Activated CD4-positive, alpha-beta memory T cell treated with anti-CD3 and anti-CD28 coated beads for 36 hours (primary cell): ENCODE measurements at places on chromosomes 6 and 20. TPM values are rescaled to one million over a fixed set of nuclear protein-coding genes. Genes with fewer than 3 reads are reported as not detected.

- DNase-seq = no peak
Measured at GRCh38 chr6:127515234-127515793, 3.8 kb downstream of the MTCL3 start.

DNA sequence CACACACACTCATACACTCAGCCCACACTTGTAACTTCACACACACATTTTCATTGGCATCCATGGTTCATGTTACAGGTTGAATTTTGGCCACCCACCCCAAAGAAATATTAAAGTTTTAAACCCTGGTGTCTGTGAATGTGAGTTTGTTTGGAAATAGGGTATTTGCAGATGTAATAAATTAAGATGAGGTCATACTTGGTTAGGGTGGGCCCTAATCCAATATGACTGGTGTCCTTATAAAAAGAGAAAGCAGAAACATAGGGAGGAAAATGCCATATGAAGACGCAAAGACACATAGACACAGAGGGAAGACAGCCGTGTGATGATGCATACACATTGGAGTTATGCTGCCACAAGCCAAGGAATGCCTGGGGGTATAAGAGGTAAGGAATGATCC is 39.7 kb upstream of the HDDC2 start:
- no peak for DNase-seq

- no peak for DNase-seq
Measured at GRCh38 chr6:44082872-44083321, 44.4 kb downstream of the MRPL14 start.

DNA sequence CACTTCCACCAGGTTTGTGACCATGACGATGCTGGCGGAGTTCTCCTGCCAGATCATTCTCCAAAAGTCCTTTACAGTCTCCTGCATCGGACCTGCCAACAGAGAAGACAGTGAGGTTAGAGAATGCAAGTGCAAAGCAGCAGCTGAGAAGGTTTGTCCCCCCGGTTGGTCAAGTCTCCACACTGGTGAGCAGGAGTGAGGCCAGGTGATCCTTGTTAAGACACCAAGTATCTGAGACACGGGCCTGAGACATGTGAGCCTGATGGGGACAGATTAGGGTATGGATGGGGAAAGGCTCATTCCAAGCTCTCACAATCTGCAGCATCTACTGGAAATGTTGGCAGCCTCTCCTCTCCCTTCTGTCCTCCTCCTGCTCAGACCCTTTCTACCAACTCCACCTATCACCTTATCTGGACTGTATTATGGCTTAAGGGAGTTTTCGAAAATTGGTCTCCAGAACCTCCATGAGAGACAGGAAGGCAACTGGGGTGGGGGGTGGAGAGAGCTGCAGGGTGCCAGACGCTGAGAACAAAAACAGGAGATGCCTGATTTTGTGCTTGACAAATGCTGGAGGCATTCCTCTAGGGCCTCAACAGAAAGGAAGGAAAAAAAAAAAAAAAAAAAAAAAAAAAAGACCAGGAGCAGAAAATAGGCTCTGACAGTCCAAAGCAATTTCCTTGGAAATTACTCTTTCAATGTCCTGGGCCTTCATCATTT is 500.4 kb upstream of the CHD6 start:
- DNase-seq = no peak

GRCh38 chr20:1845163-1845523 is 50.1 kb upstream of the SIRPA start:
- no peak for DNase-seq

GRCh38 chr20:34403908-34404307 is 40.8 kb downstream of the ITCH start:
- DNase-seq = no peak

- DNase-seq = no peak
Measured at GRCh38 chr6:99165838-99166237, 183.6 kb downstream of the FAXC start.

- DNase-seq = no peak
Measured at GRCh38 chr20:17683218-17684076, 1.4 kb upstream of the RRBP1 start.

DNA sequence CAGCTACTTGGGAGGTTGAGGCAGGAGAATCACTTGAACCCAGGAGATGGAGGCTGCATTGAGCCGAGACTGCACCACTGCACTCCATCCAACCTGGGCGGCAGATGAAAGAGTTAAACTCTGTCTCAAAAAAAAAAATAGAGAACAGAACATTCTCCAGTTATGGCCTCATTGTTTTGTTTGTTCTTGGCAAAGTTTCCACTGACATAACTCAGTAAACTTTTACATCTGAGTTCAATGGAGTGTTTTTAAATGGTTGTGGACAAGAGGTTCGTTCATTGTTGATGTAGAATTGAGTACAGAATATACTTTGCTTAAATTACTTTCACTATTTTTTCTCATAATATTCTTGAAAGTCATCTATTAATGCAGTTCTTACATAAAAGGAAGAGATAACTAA is 42.2 kb upstream of the IFNGR1 start:
- no peak for DNase-seq

GRCh38 chr6:130593200-130593599 is 227.4 kb downstream of the TMEM200A start:
- no peak for DNase-seq

SMOC2 gene
- total RNA-seq = not detected

PPP1R10 gene
- total RNA-seq = 64.5 TPM

RNF182 gene
- not detected for total RNA-seq

BEND6 gene
- total RNA-seq = not detected

DCDC2 gene
- total RNA-seq = not detected

CST7 gene
- 83.1 TPM for total RNA-seq

THEMIS gene
- 11.5 TPM for total RNA-seq

C6orf141 gene
- total RNA-seq = 1.0 TPM

NR2E1 gene
- not detected for total RNA-seq

EEF1A2 gene
- 1.1 TPM for total RNA-seq
